ENCODE measurements at places on chromosomes 2 and 18.

DNA sequence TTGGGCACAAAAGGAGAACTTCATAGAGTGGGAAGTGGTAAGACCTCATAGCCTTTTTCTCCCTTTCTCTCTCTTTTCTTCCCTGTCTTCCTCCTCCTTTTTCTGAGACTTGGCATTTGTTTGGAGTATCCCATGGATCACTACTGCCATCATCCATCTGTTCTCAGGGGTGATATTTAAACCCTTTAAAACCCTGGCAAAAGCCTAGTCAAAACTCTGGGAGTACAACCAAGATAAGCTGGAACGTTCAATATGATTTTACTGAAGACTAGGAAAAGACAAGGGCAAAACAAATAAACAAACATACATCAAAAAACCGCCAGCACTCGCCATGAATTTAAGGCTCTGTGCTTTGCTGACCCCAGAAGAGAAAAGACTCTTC is 253.4 kb downstream of the CLIP4 start:
- DNase-seq, result no peak

- DNase-seq, result no peak
These were observed 40.2 kb upstream of the UBXN4 start for GRCh38 chr2:135701442-135701841.

GRCh38 chr2:186827411-186827810 is 21.6 kb downstream of the ZSWIM2 start:
- no peak for DNase-seq

- no peak for DNase-seq
These were observed 526.3 kb upstream of the LRRTM1 start for GRCh38 chr2:80830891-80831290.

DNA sequence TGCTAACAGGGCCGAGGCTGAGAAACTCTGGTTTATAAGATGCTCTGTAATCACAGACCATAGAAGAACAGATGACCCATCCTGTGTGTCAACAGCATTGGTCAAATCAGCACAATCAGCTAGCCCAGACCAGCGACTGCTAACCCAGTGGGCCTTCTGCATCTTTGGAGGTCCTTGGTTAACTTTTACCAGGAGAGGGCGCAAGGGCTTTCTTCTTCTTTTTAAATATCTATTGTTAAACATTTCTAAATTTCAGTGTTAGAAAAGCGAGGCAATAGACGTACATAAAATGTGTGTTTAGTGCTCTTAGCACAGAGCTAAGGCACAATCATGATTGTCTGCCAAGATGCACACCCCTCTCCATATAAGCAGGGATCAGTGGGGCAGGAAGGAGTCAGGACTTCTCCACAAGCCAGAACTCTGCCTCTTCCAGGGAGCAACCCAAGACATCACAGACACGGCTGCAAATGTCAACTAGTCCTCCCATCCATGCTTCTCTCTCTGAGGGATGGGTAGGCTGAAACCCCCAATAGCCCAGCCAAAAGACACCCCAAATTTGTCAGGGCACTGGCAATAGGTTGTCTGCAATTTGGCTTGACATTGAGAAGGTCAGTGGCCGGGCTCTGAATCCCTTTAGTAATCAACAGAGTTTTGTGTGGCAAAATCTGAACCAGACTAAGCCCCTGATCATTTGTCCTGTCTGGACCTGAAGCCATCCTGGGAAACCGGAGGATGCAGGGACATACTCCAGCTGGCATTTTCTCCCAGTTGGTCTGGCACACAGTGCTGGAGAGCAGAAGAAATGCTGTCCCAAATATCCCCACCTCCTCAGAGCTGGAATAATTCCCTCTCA is 188.2 kb downstream of the BCL2 start:
- peak; percentile 26 for DNase-seq

- no peak for DNase-seq
These were observed 18.9 kb downstream of the STEAP3 start for GRCh38 chr2:119242276-119243119.

DNA sequence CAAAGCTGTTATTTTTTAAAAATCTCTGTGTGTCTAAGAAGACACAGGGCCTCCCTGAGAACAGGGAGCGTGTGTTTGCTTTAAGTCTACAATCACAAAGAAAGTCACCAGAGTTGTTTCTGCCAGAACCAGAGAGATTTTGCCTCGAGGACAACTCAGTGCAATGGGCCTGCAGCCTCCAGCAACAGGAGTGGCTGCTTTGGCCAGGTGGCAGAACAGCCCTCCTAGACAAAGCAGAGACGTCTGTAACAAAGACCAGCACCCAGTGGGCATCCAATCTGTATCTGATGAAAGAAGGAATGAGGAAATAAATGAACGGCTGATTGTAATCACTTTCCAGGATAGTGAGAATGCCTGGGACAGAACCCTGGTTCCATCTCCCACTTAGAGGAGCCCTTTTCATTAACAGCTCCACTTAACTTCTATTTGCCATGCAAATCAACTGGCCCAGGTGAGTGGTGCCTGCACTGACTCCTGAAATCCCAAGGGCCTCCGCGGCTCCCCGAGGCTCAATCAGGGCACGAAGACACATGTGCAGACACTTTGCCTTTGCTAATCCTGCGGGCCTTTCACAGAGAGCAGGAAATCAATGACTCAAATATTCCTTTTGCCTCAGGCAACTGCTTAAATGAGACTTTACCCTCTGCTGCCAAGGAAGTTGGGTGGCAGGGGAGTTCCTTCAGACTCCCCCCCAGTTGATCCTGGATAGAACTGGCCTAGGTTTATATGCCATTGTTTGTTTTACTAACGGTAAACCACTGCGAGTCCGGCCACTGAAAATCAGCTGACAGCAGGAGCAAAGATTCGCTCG is 146.5 kb downstream of the CABLES1 start:
- no peak for DNase-seq

GRCh38 chr2:199590321-199591203 is 132.8 kb upstream of the SATB2 start:
- no peak for DNase-seq

- DNase-seq, result peak; percentile 69
These were observed 765 bp upstream of the ID2 start for GRCh38 chr2:8680822-8681760.

- no peak for DNase-seq
These were observed 21.7 kb downstream of the INHBB start for GRCh38 chr2:120367649-120368048.

GRCh38 chr2:25322312-25322711 is 19.4 kb downstream of the DNMT3A start:
- no peak for DNase-seq

DNA sequence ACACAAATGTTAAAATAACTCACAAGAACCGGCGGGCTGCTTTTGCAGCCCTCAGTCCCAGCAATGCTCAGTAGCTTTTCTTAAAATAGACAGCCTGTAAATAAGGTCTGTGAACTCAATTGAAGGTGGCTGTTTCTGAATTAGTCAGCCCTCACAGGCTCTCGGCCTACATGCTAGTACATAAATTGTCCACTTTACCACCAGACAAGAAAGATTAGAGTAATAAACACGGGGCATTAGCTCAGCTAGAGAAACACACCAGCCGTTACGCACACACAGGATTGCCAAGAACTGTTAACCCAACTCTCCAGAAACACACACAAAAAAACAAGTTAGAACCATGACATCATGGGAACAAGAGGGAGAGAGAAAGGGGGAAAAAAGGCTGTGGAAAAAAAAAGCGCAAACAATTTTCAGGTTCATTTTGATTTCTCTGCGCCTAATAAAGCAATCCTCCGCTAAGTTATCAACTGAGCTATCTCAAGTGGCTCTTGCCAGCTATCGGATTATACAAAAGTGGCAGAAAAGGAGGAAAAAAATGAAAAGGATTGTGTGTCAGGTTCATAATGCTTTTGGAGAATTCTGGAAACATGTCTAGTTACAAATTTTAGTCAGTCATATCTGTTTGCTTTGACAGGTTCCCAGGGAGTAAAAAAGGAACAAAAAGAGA is 89.1 kb downstream of the ZEB2 start:
- DNase-seq, result no peak

DNA sequence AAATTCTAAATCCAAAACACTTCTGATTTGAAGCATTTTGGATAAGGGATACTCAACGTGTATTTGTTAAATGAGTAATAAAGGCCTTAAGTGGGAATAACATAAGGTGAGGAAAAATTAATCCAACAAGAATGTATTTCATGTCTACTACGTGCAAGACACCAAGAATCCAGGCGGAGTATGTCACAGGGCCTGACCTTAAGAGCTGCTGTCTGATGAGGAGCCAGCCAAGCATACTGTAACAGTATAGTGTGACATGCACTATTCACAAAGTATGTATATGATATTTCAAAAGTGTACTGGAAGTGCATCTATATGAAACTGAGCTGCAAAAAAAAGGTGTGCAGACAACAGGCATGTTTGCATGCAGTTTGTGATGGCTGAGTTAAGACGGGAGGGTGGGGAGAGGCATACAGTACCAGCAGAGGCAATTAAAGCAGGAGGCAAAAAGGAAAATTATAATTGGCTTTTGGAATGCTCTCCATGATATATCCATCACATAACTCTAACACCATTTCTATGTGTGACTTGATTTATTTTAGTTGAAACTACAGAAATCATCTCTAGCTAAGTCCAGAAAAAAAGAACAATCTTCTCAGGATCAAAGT is 18.2 kb downstream of the IWS1 start:
- no peak for DNase-seq

DNA sequence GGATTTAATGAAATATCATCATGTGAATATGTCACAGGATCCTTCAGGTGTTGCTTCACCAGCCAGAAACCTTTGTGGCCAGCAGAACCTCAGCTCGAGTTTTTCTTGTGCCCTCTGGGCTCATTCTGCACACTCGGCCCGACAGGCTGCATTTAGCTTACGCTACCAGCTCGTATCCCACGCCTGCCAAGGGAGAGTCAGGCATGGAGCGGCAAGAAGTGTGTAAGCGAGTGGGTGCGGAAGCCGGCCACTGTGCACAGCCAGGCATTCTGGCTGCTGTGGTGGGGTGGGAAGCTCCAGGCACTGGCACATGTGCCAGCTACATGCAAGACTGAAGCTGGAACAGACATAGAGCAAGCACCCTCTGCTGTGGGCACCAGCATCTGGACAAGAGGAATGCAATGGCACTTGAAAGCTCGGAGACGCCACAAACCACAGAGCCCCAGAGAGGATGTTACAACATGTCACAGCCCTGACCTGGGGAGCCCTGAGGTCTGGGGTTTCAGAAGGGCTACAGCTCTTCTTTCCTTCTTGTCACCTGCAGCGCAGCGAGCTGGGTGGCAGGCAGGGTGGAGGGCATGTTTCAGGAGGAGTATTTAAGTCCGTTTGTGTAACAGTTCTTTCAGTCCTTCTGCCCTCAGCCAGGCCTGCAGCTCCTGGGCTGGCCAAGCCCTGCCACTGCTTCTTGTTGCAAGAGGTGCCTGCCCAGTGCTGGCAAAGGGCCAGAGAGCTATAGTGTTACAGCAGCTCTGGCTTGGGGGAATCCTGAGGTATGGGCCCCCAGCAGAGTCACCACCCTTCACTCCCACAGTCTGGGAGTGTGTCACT is 257.3 kb upstream of the HNMT start:
- no peak for DNase-seq

- no peak for DNase-seq
These were observed 456.2 kb downstream of the EPHA4 start for GRCh38 chr2:221115944-221116343.

GRCh38 chr18:65547046-65547445 is 203.8 kb upstream of the CDH7 start:
- DNase-seq, result no peak

GRCh38 chr2:38900726-38901125 is 11.1 kb downstream of the ARHGEF33 start:
- DNase-seq, result no peak

GRCh38 chr2:235021752-235022151 is 69.9 kb downstream of the SH3BP4 start:
- DNase-seq, result no peak

DNA sequence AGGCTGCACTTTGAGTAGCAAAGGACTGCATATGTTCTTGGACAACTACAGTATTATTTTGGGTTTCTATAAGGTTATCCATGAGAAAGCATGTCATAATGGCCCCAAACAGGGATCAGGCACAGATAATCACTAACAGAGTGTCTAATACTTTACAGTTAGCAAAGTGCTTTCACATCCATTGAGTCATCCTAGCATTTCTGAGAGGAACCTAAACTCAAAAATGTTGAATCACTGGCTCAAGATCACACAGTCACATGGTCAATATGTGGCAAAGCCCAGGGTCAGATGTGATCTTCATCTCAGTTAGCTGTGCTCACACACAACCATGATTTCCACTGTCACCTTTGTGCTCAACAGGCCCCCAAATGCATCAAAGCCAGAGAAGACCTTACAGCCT is 156.1 kb upstream of the VRK2 start:
- DNase-seq, result no peak
